ENCODE measurements at places on chromosomes 13 and 19.

- DNase-seq = peak; percentile 12
Observed at GRCh38 chr13:69857183-69857821, 250.3 kb upstream of the ATXN8OS start.

GRCh38 chr19:5023128-5023571, 54.2 kb downstream of the KDM4B start:
- DNase-seq = no peak

GRCh38 chr13:113343692-113343968, 20.3 kb downstream of the GRTP1 start:
- DNase-seq = no peak

GRCh38 chr13:91369441-91369831, 21.9 kb downstream of the MIR17HG start:
- DNase-seq = no peak

GRCh38 chr19:13044231-13044836, 49.1 kb downstream of the NFIX start:
- DNase-seq = no peak

DNA sequence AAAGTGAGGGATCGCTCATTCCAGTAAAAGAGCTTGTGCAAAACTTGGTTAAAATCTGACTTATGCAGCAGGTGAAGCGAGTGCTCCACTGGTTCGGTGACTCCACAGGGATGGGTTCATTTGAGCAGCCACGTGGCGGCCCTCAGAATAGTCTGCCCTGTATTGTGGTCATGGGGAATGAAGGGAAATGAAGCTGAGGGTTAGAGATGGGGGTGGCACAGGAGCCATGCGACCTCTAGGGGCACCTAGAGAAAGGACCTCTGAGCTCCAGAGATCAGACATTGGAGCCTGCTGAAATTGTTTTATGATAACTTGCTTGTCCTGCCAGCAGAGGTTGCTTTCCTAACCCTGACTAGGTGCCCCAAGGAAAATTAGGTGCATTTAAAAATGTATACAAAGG, 26.6 kb downstream of the CBY2 start:
- peak; percentile 12 for DNase-seq

- no peak for DNase-seq
Observed at GRCh38 chr19:17109962-17110598, 34.5 kb downstream of the MYO9B start.

- no peak for DNase-seq
Observed at GRCh38 chr19:1841209-1841924, 6.9 kb downstream of the REXO1 start.

GRCh38 chr13:50241479-50241878, 226.2 kb downstream of the KCNRG start:
- DNase-seq = no peak

GRCh38 chr13:36555151-36555986, 118.5 kb upstream of the SERTM1 start:
- no peak for DNase-seq

GRCh38 chr13:85386424-85386823, 412.8 kb downstream of the SLITRK6 start:
- DNase-seq = no peak

DNA sequence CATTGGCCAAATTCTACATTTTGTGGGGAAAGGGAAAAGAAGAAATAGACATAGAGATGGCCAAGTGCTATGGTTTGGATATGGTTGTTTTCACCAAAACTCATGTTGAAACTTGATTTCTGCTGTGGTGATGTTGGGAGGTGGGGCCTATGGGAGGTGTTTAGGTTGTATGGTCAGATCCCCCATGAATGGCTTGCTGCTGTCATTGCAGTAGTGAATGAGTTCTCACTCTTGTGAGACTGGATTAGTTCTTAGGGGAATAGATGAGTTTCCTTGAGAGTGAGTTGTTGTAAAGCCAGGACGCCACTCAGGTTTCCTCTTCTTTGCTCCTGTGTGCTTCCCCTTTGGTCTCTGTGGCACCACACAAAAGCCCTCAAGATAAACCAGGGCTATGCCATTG, 242.6 kb upstream of the RFC3 start:
- DNase-seq = no peak

GRCh38 chr19:35090506-35091214, 25.0 kb upstream of the FXYD3 start:
- peak; percentile 68 for DNase-seq

DNA sequence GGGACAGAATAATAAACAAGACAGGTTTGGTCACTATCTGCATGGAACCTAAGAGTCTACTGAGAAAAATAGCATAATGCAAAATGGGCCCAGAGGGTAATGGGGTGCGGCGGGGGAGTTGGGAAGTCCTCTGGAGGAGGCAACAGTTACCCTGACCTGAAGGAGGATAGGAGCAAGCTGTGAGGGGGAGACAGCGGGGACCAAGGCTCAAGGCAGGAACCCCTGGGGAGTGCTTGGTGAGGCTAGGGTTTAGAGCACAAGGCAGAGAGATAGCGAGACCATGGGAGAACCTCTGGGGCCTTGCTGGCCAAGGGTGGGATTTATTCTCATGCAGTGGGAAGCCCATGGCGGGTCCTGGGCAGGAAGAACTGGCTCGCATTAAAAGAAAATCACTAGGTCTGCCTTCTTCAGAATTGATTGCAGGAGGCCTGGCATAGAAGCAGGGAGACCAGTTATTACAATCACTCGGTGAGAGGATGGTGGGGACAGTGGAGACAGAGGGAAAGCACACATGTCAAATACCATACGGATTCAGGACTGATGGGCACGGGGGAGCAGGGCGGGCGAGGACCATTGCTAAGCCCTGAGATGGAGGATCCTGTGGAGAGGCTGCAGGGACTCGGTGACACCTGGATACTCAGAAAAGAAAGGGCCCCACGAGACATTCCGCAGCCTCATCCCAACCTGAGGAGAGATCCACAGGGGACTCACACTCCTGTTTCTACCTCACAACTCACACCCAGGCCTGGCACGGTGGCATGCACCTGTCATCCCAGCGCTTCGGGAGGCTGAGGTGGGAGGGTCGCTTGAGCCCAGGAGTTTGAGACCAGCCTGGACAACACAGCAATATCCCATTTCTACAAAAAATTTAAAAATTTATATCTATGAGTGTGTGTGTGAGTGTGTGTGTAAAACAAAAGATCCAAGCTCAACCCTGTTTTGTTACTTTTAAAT, 110.4 kb downstream of the URI1 start:
- no peak for DNase-seq

- DNase-seq = no peak
Observed at GRCh38 chr13:68261105-68261504, 1031.0 kb upstream of the PCDH9 start.

- peak; percentile 12 for DNase-seq
Observed at GRCh38 chr13:79393564-79394249, 12.3 kb downstream of the RBM26 start.

- DNase-seq = no peak
Observed at GRCh38 chr13:27542220-27542619, 78.1 kb downstream of the LNX2 start.

GRCh38 chr19:19554074-19555023, 16.3 kb downstream of the CILP2 start:
- DNase-seq = peak; percentile 69

- DNase-seq = peak; percentile 36
Observed at GRCh38 chr19:14114854-14115253, 2.7 kb downstream of the PRKACA start.

GRCh38 chr19:54724142-54724541, at the start of gene KIR3DL3:
Gene KIR3DL3 (plus strand): TSS chr19:54724442. CDS start chr19:54724497, 55 bp downstream.
- DNase-seq = no peak

DNA sequence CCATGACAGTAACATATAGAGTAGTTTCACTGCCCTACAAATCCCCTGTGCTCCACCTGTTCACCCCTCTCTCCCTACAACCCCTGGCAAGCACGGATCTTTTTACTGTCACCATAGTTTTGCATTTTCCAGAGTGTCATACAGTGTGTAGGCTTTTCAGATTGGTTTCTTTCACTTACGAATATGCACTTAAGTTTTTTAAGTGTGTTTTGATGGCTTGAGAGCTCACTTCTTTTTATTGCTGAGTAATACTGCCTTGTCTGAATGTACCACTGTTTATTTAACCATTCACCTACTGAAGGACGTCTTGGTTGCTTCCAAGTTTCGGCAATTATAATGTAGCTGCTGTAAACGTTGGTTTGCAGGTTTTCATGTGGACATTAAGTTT, 175.1 kb downstream of the ITGBL1 start:
- DNase-seq = no peak

GRCh38 chr13:20702915-20703779, at the start of gene IL17D:
Gene IL17D (plus strand): TSS chr13:20703699. CDS start chr13:20704002, 303 bp downstream.
- DNase-seq = peak; percentile 56

DNA sequence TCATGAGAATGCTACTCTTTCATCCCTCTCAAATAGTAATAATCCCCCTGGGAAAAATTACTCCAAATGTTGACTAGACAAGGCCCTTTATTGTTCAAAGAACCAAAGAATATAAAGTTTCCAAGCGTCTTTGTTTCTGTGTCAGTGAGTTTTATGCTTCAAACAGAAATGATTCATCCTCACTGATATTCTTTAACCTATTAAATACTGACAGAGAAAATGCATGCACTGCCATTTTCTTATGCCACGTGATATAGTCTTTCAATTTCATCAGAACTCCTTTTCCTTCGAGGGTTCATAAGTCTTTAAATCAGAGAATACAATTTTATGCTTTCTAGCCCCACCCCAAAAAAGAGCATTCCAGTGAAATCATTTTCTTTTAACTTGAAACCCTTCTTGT, 211.6 kb downstream of the SHISA2 start:
- no peak for DNase-seq

DNA sequence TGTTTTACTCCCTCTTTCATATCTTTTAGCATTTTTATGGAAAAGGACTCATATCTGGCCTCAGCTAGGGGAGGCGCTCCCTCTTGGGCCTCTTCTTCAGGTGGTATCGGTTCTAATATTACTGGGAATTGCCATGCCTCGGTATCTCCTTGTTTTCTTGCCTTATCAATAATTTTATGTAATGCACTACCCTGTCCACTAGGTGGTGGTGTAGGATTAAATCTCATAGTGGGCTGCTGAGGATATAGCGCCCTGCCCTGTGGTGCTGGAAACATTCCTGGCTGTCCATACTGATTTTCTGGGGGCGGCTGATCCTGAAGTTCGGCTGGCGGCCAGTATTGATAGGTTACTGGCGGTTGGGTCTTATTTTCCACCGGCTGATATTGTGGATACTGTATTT, 35.8 kb downstream of the ZNF420 start:
- DNase-seq = no peak

- no peak for DNase-seq
Observed at GRCh38 chr19:30106417-30107095, 164.5 kb downstream of the URI1 start.

DNA sequence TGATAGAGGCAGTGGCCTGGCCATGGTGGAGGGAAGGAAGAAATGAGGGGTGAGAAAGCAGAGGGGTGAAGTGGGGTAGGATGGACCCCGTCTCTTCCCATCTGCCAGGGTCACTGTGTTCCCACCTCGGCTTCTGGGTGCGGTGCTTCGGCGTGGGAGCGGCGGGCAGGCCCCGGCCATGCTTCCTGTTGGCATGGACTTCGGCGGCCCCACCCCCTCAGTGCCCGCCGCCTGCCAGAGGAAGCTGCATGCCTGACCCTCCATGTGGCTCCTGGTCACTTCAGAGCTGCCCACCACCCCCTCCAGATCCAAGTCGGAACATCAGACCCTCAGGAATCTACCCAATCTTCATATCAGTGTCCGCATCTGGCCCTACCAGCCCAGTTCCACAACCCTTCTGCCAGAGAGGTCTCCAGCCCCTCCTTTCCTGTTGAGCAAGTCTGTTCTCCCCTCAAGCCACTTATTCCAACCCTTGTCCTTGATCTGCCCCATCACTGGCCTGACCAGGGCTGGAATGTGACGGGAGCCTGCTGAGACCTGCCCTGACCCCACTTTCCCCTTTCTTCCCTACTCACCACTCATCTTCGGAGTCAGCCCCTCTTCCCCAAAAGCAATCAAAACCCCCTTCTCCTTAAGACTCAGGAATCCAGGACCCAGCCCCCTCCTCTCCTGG, 1.5 kb downstream of the KCNN4 start:
- no peak for DNase-seq

DNA sequence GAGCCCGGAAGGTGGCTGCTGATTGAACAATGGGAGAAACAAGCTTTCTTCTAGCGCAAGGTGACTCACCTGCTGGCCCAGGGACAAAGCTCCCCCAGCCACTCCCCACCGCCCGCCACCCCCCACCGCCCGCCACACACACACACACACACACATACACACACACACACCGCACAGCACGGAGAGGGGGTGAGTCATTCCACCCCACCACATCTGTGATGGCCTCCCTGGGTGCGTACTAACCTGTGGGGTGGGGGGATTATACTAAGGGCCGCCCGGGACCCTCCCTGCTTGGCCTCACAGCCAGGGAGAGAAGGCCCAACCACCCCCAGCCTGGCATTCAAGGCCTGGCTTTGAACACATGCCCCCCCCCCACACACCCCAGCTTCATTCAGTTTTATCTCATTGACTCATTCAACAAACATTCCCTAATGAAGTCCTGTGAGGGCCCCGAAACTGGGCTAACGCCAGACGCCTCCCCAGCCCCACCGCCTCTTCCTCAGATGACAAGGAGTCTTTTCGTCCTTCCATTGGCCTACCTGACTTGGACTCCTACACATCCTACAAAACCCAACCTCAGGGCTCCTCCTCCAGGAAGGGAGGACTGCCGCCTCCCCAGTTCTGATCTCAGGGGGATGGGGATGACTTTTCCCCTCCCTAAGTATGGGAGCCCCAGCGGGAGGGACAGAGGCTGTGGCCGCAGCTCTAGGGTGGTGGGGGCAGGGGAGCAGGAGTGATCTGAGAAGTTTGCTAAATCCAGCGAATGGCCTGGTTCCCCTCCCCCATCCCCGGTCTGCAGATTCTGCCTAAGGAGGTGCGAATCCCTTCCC, 5.8 kb upstream of the ONECUT3 start:
- DNase-seq = no peak

- no peak for DNase-seq
Observed at GRCh38 chr13:108686027-108686426, 56.6 kb downstream of the MYO16 start.

DNA sequence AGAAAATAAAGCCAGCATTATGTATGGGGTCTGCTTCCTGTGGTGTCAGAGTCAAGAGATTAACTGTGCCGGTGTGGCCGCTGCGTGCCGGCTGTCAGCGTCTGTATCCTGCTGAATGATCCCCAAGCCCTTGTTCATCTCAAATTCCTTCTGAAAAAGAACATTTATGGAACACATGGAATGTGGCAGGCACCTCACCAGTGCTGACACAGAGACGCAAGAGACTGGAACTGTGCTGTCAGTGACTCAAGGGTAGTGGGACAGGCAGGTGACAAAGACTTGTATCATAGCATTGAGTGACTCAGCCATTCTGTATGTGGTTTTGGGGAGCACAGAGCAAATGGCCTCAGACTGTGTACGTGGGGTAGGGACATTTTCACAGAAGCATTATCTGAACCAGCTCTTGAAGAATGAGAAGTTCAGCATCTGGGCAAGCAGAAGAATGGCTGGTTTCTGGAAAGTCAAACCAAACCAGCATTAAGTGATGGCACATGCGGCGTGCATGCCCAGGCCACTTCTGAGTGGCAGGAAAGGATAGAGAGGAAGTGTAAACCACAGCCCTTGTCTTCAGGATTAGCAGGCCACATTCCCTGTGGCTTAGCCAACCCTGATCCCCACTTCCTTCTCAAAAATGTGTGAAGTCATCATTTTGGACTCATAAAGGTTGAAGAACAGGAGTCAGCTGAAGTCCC, 54.0 kb upstream of the IRS2 start:
- DNase-seq = no peak

GRCh38 chr19:45508861-45509691, 1.8 kb downstream of the VASP start:
- peak; percentile 66 for DNase-seq

- no peak for DNase-seq
Observed at GRCh38 chr13:21413013-21413412, 46.1 kb downstream of the ZDHHC20 start.

Measured in nephron progenitor cell (in vitro differentiated cells).